ENCODE measurements at places on chromosomes 2 and 18. TPM values are rescaled to one million over a fixed set of nuclear protein-coding genes. Genes with fewer than 3 reads are reported as not detected.

- DNase-seq = no peak
These were observed 5.3 kb downstream of the PLEKHH2 start for GRCh38 chr2:43642363-43642762.

Gene CCBE1
- total RNA-seq = not detected

DNA sequence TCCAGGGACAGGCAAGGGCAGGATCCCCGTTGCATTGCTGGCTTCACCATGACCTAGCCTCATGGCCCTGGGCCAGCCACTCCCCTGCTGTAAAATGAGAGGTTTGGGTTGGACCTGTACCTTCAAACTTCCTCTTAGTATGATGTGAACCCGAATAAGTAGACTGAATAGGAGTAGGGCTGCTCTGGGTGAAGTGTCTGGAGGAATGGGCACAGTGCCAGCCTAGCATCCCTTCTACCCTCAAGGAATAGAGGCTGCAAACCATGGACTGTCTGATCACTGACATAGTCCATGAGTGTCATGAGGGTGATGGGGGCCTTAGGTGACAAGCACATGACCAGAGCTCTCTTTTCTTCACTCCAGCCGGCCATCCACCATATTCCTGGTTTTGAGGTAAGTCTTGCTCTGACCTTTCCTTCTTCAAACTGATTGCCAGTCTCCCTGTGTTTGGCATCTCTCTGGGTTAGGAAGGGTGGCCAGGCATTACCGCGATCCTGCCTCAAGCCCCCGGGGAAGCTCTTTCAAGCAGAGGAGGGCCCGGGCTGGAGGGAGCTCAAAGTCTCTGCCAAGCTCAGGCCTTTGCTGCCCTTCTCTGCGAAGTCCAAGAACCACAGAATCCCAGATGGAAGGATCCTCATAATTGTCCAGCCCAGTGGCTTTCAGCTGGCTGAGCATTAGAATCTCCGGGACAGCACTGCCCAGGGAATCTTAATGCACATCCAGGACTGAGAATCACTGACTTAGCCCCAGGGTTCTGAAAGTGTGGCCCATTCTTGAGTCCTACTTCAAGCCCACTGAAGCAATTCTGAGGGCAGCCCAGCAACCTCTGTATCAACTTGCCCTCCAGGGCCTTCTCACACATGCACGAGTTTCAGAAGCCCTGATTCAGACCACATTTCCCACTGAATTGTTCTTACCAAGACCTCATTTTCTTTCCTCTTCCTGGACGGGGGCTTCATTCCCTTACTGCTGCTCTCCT is 148.1 kb downstream of the DYSF start:
- DNase-seq = no peak

DNA sequence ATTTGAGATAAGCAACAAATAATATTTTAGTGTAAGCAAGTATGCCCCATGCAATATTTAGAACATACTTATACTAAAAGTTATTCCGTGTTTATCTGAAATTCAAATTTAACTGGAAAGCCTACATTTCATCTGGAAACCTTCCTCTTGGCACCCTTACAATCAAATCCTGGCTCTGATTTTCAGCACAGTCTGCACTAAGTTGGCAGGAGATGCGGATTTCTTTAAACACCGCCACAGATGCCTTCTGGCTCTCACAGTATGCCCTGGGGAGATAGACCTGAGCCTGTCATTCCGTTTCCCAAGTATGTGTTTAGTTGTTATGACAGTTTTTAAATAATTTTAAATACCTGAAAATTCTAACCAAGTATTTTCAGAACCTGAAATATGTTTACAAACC is 7.3 kb upstream of the MLPH start:
- no peak for DNase-seq

GRCh38 chr2:113173542-113174375 is at the start of gene PSD4:
Gene PSD4 (plus strand): TSS chr2:113173971. CDS start chr2:113182457, 8,486 bp downstream.
- DNase-seq = peak; percentile 82

DNA sequence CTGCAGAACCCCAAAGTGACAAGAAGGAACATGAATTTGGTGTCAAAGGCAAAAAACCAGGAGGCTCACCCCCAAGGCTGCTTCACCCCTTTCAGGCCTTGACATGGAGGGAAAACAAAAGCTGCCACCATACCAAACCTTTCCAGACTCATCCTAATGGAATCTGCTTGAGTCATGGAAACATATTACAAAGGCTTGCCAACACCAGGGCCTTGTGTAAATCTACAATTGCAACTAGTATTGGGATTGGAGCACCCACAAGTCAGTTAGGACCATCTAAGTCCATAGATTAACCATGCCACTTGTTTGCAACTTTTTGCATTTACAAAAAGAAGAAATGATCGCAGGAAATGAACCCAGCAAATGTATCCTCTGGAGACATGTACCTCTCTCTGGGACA is 297.6 kb downstream of the CDCA7 start:
- DNase-seq = no peak

DNA sequence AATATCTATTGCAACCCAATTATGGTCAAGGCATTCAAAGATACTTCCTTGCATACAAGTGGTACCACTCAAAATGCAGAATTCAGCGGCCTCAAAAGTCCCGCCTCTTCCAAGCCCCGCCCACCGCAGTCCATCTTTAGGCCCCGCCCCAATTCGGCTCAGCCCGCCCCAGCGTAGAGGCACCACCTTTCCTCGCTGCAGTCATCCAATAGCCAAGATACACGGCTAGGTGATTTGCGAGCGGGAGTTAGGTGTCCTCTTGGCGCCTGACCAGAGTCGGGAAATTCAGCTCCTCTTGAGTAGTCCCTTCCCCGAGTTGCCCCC is 431 bp upstream of the SEC11C start:
- peak; percentile 88 for DNase-seq

- no peak for DNase-seq
These were observed 55.0 kb downstream of the LRP1B start for GRCh38 chr2:142075826-142076225.

DNA sequence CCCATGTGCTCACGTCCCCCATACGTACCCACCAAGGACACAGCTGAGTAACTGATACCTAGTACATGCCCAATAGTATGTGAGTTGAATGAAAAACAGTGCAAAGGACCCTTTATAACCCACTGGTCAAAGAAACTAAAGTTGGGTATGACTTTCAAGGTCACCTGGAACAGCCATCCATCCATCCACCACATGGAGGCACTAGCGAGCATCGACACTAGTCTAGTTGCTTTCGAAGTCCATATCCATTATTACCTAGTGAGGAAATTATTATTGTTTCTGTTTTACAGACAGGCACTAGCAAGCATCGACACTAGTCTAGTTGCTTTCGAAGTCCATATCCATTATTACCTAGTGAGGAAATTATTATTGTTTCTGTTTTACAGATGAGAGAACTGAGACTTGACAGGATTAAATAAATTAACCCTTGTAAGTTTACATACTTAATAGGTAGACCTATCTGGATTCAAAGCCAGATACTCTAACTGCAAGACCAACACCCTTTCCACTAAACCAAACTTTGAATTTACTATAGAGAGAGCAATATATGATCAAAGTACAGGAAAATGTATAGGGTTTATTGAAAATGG is 233.7 kb downstream of the METTL4 start:
- DNase-seq = peak; percentile 16

Gene OTOS
- not detected for total RNA-seq

- DNase-seq = no peak
These were observed 54.3 kb downstream of the THUMPD2 start for GRCh38 chr2:39724828-39725144.

DNA sequence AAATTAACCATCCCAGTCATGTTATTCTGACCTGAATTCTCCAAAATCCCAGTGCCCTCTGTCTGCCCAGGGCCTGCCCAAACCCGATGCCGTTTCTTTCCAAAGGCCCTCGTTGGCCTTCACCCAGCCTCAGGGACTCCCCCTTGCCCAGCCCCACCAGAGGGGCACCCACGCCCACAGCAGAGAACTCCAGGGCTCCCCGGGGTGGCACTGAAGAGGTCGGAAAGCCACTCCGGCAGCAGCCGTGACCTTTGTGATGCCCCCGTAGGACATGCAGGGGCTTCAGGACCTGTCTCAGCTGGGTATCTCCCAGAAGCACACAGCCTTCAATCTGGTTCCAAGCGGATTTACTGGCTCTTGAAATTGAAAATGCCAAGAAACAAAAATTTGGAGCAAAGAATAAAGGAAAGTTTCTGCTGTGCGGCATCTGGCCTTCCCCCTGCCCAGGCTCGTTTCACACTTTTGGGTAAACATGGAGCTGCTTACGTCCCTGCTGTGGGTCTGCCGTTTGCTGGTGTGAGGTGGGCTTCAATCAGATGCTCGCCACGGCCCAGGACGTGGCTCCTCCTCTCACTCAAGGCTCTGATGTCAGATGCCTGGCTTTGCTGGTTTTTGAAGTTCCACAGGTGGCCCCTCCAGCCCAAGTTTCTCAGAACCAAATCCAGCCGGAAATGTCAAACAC is 101.3 kb downstream of the TPO start:
- no peak for DNase-seq

- no peak for DNase-seq
These were observed 24.0 kb upstream of the GPC1 start for GRCh38 chr2:240411261-240412160.

DNA sequence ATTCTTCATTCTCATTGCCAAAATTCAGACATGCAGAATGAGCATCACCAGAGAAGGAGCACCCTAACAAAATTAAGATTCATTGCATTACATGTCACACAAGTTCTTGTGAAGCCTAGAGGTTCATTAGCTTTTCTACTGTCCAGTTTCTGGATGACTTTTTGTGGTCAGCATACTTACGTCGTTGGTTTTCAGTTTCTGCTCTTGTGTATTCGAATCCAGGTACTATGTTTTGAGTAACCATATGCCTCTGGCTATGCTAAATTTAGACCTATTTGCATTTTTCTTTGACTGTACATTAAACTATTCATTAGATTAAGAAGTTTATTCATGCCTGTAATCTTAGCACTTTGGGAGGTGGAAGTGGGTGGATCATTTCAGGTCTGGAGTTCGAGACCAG is 251.3 kb downstream of the PARD3B start:
- DNase-seq = no peak

DNA sequence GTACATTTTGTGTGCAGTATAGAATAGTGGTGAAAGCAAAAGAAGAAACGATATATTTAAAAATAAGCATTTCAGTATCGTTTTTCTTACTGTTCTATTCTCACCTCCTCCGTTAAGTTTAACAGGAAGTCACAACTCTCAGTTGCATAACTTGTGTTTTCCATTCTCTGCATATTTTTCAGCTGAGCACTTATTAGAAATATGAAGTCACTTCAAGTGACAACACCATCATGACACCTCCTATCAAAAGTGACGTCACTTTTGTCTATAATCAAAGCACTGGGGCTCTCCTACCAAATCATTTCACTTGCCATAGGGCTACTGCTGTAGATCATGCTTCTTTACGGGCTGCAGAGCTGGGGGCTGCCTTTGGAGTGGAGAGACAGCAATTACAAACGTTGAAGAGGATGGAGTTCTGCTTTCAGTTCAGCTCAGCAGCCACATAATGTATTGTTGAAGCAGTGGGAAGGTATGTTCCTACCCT is 36.3 kb downstream of the STAT4 start:
- DNase-seq = peak; percentile 68

Gene IL36B
- total RNA-seq = not detected

DNA sequence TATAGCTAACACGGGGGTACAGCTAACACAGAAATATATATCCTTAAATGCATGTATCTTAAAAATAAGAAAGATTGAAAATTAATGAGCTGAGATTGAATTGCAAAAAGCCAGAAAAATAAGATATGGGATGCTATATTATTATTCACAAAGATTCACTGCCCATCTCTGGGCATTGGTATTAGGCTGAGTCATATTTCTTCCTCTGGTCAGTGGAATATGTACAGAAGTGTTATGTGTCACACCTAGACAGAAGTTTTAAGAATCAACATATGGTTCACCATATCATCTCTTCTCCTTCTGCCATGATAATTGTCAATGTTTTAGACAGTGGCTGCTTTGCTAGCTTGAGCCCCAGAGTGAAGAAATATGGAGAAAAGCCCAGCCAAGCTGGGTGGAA is 14.0 kb upstream of the MCFD2 start:
- DNase-seq = no peak

DNA sequence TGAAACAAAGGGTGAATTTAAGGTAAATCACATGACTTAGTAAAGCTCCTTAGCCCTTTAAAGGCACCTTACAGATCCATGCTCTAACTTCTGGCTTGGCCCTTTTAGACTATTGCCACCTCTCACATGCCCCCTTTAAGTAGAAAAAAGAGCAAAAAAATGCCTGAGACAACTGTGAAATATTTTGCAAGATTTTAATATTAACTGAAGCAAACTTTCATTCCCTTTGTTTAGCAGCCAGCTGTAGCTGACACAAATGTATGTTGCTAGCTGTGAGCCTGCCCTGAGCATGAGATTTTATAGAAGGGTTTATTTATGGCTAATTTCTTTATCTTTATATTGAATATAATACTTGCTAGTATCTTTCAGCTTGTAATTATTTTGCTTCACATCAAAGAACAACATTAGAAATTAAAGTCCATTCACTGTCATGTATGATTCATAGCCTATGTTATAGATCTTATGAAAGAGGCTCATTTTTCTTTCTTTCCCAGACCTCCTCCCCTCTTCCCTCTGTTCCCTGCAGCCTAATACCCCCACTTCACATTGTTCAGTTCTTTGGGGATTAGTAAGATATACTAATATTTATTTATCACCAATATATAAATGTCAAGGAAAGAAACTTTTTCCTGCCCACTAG is 637.2 kb upstream of the ZEB2 start:
- DNase-seq = no peak

Gene DNAH6
- 0.51 TPM for total RNA-seq

DNA sequence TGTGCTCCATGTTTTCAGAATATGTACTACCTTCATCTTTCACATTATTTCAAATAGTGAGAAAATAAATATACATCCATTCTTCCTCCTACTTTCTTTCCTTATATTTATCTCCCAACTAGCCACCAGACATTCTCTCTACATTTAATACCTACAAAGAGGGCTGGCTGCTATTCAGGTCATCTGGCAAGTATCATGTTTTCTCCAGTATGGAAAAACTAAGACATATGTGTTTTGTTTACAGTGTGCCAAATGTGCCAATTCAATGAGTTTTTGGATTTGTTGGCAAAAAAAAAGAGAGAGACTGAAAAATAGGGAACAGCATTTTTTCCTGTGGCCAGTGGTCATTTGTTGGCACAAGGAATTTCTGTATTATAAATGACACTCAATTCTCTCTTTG is 1207.3 kb downstream of the DPP10 start:
- no peak for DNase-seq

DNA sequence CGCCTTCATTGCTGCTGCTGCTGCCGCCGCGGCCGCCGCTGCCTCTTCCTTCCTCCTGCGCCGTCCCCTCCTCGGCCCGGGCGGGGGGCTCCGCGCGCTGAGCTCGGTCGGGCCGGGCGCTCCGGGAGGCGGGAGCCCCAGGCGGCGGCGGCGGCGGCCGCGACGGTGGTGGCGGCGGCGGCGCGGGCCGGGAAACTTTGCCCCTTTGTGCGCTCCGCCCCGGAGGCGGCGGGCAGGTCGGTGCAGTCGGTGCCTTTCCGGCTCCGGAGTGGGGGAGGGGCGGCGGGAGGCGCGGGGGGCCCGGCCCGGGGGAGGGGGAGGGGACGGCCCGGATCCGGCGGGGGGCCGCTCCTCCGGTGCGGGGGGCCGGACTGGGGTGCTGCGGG is 205 bp downstream of the TET3 start:
- peak; percentile 65 for DNase-seq

Gene SOWAHC
- total RNA-seq = 0.15 TPM

Gene GCG
- total RNA-seq = not detected

- DNase-seq = no peak
These were observed 10.7 kb upstream of the FAM136A start for GRCh38 chr2:70312560-70312959.

GRCh38 chr2:181058378-181059269 is 78.2 kb downstream of the UBE2E3 start:
- peak; percentile 38 for DNase-seq

All from CD8-positive, alpha-beta memory T cell (primary cell).